ENCODE measurements at places on chromosomes 5 and 9. TPM values are rescaled to one million over a fixed set of nuclear protein-coding genes. Genes with fewer than 3 reads are reported as not detected.

- H3K36me3 ChIP-seq, result no peaks in the 10 kb centered on the region
- H3K27ac ChIP-seq, result no peak overlapping the region
- H3K4me1 ChIP-seq, result no peaks in the 10 kb centered on the region
- DNase-seq, result no peak
These were observed 267.3 kb downstream of the IRX1 start for GRCh38 chr5:3862906-3863305.

Gene DBH
- not detected for total RNA-seq

DNA sequence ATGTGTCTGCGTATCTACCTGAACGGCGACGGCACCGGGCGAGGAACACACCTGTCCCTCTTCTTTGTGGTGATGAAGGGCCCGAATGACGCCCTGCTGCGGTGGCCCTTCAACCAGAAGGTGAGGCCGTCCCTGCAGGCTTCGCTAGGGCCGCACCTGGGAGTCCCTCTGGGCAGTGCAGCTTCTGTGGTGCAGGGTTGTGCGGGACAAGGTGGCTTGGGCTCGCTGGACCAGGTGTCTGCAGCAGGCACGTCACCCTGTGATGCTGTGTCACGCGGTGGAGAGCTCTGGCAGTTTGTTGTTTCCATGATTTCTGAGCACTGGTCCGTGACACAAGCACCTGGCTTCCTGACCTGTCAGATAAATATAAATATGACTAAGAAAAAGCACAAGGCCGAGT, 20.7 kb downstream of the FBXW5 start:
- H3K27me3 ChIP-seq, result no peaks in the 10 kb centered on the region
- H3K27ac ChIP-seq, result peak overlapping the region; percentile 22
- DNase-seq, result no peak
- H3K36me3 ChIP-seq, result peaks cover 63% of the 10 kb centered on the region

Gene MSX2
- total RNA-seq, result not detected

DNA sequence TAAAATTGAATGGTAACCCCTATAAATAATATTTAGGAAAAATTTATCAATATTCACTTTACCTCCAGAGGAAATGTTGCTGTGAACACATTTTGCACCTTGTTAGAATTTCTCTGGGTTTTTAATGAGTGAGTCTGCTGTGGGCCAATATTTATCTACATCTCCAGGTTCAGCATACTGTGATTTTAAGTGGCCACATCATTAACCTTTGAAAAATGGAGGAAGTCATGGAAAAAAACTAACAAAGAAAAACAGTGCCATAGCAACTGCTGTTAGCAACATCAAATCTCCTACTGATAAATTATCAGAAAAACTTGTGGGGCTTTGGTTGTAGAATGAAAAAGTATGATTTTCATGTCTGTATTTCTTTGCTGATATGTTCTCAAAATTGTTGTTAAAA, 55.0 kb downstream of the CD180 start:
- no peak overlapping the region for H3K27ac ChIP-seq
- H3K27me3 ChIP-seq, result no peaks in the 10 kb centered on the region
- no peak overlapping the region for H3K4me3 ChIP-seq
- no peaks in the 10 kb centered on the region for H3K4me1 ChIP-seq
- peaks cover 19% of the 10 kb centered on the region for H3K36me3 ChIP-seq

Gene FOXD4L6
- 0.18 TPM for total RNA-seq

DNA sequence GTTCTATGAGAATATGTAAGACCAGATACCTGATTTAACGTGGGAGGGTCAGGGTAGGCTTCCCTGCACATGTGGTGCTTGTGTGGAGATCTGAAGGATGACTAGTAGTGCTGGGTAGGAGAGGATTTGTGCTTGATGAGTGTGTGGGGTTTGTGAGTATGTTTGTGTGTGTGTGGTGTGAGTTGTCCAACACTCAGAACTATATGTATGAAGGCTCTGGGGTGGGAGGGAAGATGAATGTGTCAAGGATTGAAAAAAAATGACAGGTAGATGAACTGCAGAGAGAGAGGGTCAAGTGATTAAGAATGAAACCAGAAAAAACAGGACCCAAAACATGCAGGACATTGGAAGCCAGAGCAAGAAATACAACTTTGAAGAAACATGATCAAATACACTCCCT, 154.6 kb upstream of the NR3C1 start:
- H3K27ac ChIP-seq, result no peak overlapping the region
- no peak for DNase-seq
- no peaks in the 10 kb centered on the region for H3K27me3 ChIP-seq
- H3K4me3 ChIP-seq, result no peak overlapping the region
- peaks cover 19% of the 10 kb centered on the region for H3K4me1 ChIP-seq
- H3K36me3 ChIP-seq, result no peaks in the 10 kb centered on the region

- no peaks in the 10 kb centered on the region for H3K27me3 ChIP-seq
- no peak overlapping the region for H3K4me3 ChIP-seq
- DNase-seq, result no peak
- H3K36me3 ChIP-seq, result no peaks in the 10 kb centered on the region
- H3K27ac ChIP-seq, result no peak overlapping the region
- H3K4me1 ChIP-seq, result no peaks in the 10 kb centered on the region
These were observed 186.4 kb downstream of the GRIA1 start for GRCh38 chr5:153676821-153677220.

GRCh38 chr5:81086881-81087281, 126.7 kb downstream of the RASGRF2 start:
- DNase-seq, result no peak
- no peaks in the 10 kb centered on the region for H3K4me1 ChIP-seq
- peaks cover 37% of the 10 kb centered on the region for H3K36me3 ChIP-seq
- no peak overlapping the region for H3K27ac ChIP-seq
- no peak overlapping the region for H3K4me3 ChIP-seq

- no peaks in the 10 kb centered on the region for H3K4me1 ChIP-seq
- H3K27ac ChIP-seq, result no peak overlapping the region
- no peaks in the 10 kb centered on the region for H3K36me3 ChIP-seq
- peaks cover 2% of the 10 kb centered on the region for H3K27me3 ChIP-seq
- no peak overlapping the region for H3K4me3 ChIP-seq
- no peak for DNase-seq
These were observed 105.7 kb downstream of the LRRC70 start for GRCh38 chr5:62684310-62684709.

Gene CTNNAL1
- 19.8 TPM for total RNA-seq

DNA sequence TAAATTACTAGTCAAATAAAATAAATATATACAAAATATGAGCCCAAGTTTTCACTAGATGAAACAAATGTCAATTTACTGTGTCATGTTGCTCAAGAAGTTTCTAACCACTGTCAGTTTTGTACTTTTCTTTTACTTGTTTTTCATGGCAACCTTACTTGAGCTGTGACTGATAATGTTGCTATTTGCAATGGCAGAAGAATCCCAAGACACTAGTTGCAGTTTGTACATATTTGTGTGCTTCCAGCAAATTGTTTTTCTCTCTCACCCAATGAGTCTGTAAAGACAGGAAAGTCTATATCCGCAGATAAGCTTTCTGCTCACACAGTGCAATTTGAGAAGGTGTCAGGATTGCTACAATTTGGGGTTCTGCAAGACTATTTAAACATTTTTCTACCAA, 338.6 kb upstream of the PCSK5 start:
- H3K4me3 ChIP-seq, result no peak overlapping the region
- no peaks in the 10 kb centered on the region for H3K36me3 ChIP-seq
- no peak for DNase-seq
- H3K27me3 ChIP-seq, result no peaks in the 10 kb centered on the region
- no peak overlapping the region for H3K27ac ChIP-seq
- no peaks in the 10 kb centered on the region for H3K4me1 ChIP-seq

- peaks cover 47% of the 10 kb centered on the region for H3K27me3 ChIP-seq
- no peak overlapping the region for H3K27ac ChIP-seq
- peak overlapping the region; percentile 13 for H3K4me3 ChIP-seq
- DNase-seq, result no peak
- H3K36me3 ChIP-seq, result no peaks in the 10 kb centered on the region
These were observed 71.2 kb downstream of the C9orf50 start for GRCh38 chr9:129549684-129550083.

DNA sequence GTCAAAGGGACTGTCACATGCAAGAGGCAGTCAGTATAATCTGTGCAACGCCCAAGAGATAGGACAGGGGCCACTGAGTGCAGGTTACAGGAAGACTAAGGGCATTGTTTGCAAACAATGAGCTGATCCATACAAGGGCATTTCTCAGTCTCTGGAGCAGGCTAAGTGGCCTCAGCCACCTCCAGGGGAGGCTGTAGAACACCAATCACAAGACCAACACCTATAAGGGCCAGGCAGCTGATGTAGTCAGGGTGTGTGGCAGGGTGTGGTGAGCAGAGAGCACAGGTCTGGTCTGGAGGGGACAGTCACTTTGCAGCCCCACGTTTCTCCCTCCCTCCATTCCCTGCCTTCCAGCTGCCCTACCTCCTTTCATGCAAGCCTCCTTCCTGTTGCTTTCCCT, 83.2 kb upstream of the ADRA1B start:
- no peaks in the 10 kb centered on the region for H3K36me3 ChIP-seq
- no peak overlapping the region for H3K4me3 ChIP-seq
- no peaks in the 10 kb centered on the region for H3K4me1 ChIP-seq

- DNase-seq, result no peak
- H3K36me3 ChIP-seq, result no peaks in the 10 kb centered on the region
- no peak overlapping the region for H3K27ac ChIP-seq
These were observed 7.7 kb upstream of the TSLP start for GRCh38 chr5:111063709-111064322.

DNA sequence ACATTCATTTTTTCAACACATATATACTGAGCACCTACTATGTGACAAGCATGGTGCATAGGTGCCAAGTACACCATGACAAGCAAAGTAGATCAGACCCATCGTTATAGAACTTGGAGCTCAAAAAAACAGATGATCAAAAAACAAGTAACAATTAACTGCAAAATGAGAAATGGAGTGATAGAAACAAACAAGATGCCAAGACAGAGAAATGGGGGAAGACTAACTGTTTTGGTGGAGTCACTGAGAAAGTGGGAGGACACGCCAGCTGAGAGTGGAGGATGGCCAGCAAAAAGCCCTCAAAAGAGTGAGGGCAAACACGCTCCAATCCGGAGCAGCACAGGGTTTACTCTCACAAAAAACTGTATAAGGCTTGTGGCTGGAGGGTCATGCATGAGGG, 50.6 kb downstream of the TTC39B start:
- peaks cover 4% of the 10 kb centered on the region for H3K36me3 ChIP-seq
- H3K4me1 ChIP-seq, result no peaks in the 10 kb centered on the region
- no peak for DNase-seq
- no peaks in the 10 kb centered on the region for H3K27me3 ChIP-seq
- no peak overlapping the region for H3K27ac ChIP-seq

- no peaks in the 10 kb centered on the region for H3K27me3 ChIP-seq
- no peaks in the 10 kb centered on the region for H3K36me3 ChIP-seq
- no peak for DNase-seq
- H3K27ac ChIP-seq, result no peak overlapping the region
- no peaks in the 10 kb centered on the region for H3K4me1 ChIP-seq
These were observed 51.8 kb downstream of the BASP1 start for GRCh38 chr5:17269201-17269600.

DNA sequence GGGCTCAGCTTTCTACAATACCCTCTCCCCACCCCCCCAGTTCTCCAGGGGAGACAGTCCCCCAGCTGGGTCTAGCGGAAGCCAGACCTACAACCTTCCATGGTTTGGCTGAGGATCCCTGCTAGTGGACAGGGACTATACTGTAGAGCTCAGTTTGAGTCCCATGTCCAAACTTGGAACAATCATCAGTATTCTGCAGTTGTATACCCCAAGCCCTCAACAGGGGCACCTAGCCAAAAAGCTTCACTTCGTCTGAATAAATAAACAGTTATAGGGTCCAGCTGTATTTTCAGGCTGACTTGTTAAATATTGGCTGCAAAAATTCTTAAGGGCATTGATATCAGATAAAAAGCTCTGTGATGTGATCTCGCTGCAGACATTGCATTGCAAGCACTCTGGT, 15.4 kb upstream of the C9 start:
- H3K27ac ChIP-seq, result no peak overlapping the region
- no peak for DNase-seq
- H3K27me3 ChIP-seq, result peaks cover 8% of the 10 kb centered on the region
- H3K4me1 ChIP-seq, result no peaks in the 10 kb centered on the region
- no peaks in the 10 kb centered on the region for H3K36me3 ChIP-seq
- H3K4me3 ChIP-seq, result no peak overlapping the region

DNA sequence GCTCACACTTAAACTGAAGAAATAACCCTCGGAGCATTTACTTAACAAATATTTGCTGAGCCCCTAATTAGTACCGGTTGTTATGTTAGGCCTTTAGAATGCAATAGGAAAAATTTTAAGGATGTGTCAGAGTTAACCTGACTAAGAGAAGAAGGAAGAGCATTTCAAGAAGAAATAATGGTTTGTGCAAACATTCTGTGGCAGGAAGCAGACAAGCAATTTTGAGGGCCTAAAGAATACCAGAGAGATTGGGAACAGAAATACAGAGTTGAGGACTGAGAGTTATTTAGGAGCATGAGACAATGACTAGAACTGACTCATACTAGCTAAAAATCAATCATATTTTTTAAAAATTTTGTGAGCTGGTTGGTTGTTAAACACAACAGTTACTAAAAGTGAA, 218.8 kb downstream of the PRR16 start:
- no peak for DNase-seq
- no peaks in the 10 kb centered on the region for H3K36me3 ChIP-seq
- H3K27me3 ChIP-seq, result no peaks in the 10 kb centered on the region
- H3K4me3 ChIP-seq, result no peak overlapping the region
- no peaks in the 10 kb centered on the region for H3K4me1 ChIP-seq
- H3K27ac ChIP-seq, result no peak overlapping the region

Gene SOX30
- total RNA-seq, result 0.11 TPM

Gene PCDHB4
- not detected for total RNA-seq

GRCh38 chr5:139755892-139756671, 39.5 kb upstream of the PSD2 start:
- peaks cover 57% of the 10 kb centered on the region for H3K27me3 ChIP-seq
- no peak overlapping the region for H3K4me3 ChIP-seq
- no peak for DNase-seq
- H3K27ac ChIP-seq, result no peak overlapping the region

- DNase-seq, result no peak
- no peak overlapping the region for H3K27ac ChIP-seq
- H3K36me3 ChIP-seq, result no peaks in the 10 kb centered on the region
- no peaks in the 10 kb centered on the region for H3K4me1 ChIP-seq
- no peak overlapping the region for H3K4me3 ChIP-seq
These were observed 349.6 kb downstream of the PDE4D start for GRCh38 chr5:59543821-59544442.

Gene SLC6A3
- not detected for total RNA-seq

DNA sequence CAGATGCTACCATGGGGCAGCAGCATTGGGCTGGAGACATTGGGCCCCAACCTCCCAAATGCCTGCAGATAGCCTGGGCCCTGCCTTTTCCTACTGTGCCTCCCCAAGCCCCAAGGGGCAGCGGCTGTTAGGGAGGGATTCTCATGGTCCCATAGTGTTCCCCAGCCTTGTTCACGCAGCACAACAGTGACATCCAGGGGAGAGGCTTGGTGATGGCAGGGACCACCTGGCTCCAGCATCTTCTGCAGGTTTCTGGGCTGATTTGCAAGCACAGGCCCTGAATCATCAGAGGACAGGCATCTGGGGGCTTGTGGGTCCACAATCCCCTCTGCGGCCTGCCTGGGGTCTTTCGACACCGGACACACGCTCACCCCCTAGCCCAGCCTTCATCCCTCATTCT, 354.6 kb downstream of the SLIT3 start:
- no peaks in the 10 kb centered on the region for H3K27me3 ChIP-seq
- H3K4me1 ChIP-seq, result peaks cover 17% of the 10 kb centered on the region
